ENCODE measurements at places on chromosomes 5 and 9.

- DNase-seq, result no peak
Measured at GRCh38 chr9:83043597-83043996, 19.3 kb downstream of the RASEF start.

DNA sequence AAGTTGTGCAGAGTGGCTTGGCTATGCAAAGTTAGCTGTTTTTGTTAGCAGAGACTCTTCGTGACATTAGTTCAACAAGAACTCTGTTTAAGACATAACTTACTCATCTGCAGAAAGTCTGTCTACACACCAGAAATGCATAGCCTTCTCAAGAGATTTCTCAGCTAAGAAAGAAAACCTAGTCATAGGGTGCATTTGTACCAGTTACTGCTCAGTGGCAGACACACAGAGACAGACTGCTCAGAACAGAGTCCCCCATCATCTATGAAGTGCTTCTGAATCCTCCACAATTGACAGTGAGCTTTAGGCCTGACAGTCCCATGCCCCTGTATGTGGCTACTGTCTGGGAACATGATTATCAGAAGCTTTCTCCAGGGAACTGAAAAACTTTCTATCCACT lies 56.1 kb upstream of the IFNK start:
- no peak for DNase-seq

DNA sequence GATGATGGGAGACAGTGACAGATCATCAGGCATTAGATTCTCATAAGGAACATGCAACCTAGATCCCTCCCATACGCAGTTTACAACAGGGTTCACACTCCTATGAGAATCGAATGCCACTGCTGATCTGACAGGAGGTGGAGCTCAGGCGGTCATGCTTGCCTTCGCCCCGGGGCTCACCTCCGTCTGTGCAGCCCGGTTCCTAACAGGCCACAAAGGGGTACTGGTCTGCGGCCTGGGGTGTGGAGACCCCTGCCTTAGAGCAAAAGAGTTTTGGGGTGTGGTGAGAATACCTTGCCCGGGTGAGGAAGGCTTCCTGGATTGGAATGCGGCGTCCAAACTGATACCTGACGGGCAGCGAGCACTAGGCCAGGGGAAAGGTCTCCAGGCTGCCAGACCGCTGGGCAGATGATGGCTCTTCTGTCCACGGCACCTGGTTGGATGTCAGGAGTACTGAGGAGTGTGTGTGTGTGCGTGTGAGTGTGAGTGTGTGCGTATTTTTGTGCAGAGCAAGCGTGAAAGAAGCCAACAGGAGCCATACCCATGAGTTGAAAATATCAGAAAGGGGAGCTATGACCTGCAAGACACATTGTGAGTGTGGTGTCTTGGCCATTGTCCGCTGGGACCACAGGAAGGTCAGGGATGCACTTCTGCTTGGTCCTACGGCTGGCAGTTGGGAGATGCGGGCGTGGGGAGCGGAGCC lies 55.4 kb downstream of the ACER2 start:
- DNase-seq, result no peak

GRCh38 chr5:17258431-17258830 lies 41.0 kb downstream of the BASP1 start:
- DNase-seq, result no peak

All from PC-9 (cell line).